Fibroblast of skin of right quadriceps (primary cell): ENCODE measurements at places on chromosomes 13 and 19.
A peak's percentile ranks its signal among the peaks of the same experiment; 100 is the strongest.

DNA sequence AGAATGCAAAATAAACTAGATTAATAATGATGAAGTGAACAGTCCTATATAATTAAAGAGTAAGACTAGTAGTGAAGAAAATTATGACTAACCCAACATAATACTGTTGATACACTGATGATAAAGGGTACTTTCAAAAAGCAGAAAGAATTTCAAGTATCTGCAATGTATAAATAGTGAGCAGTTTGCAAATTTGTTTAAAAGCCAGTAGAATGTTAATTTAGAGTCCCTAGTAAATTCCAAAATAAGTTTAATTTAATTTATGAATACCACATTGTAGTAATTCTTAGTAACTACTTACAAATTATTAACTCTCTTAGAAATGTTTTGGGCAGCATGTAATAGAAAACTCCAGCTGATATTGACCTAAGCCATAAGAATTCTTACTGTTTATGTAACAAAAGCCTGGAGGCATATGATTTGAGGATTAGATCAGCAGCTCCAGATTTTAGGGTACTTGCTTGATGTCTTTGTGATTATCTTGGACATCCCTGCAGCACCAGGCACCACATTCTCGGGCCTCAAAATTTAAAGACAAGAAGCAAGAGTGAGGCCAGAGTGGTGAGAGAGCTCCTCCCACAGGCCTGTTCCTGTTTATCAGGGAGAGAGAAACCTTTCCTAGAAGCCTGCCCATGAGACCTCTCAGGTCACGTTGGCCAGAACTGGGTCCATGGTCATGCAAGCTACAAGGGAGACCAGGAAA lies 67.6 kb upstream of the TDRD3 start:
- DNase-seq = peak; percentile 22

DNA sequence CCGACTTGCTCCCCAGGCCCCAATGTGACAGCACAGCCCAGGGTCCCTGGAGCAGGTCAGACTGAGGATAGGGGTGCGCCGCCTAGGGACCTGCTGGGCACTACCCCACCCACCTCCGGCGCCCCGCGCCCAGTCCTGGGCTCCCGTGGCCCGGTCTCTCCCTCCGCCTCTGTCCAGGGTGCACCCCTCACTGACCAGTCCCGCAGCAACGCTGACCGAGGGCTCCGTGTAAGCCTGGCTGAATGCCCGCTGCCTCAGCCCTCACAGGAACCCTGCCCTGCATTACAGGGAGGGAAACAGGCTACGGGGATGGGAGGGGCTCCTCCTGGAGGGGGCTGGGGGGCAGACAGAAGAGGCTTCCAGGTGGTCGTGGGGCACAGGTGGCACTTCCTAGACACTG lies 31.7 kb downstream of the GPX4 start:
- no peak for DNase-seq

DNA sequence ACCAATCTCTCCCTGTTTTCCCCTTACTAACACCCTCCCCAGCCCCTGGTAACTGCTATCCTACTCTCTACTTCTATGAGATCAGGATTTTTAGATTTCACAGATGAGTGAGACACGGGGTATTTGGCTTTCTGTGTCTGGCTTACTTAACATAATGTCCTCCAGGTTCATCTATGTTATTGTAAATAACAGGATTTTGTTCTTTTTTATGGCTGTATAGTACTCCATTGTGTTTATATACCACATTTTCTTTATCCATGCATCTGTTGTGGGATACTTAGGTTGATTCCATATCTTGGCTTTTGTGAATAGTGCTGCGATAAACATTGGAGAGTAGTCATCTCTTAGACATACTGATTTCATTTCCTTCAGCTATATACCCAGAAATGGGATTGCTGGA lies 28.5 kb upstream of the ATP11A start:
- DNase-seq = no peak

DNA sequence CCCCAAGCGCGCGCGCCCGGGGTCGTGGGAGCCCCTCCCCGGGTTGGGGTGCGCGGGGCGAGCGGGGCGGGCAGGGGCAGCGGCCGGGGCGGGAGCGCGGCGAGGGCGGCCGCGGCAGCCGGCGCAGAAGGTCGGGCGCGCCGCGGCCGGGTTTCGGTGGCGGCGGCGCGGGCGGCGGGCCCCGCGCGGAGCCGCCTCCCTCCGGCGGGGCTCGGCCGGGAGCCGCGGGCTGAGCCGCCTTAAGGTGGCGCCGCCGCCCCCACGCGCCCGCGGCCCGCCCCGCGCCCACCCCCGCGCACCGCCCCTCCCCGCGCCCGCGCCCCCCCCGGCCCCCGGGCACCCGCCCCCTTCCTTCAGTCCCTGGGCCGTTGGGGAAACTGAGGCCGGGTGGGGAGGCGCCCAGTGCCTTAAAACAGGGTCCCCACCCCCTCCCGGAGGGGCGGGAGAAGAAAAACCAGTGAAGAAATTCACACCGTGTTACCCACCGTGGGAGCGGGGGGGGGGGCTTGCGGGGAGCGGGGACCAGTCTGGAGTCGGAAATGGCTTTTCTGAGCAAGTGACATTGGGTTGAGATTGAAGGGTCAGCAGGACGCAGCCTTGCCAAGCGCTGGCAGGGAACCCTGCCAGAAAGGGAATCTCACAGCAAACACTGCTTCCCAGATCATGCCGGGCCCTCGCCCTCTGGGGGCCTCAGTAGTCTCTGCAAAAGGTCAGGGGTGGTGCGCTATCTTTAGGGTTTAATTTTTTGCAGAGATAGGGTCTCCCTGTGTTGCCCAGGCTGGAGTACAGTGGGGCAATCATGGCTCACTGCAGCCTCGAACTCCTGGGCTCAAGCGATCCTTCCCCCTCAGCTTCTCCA lies at the start of gene TLE2:
TSS of gene TLE2 (minus strand) at position 216 of the 859 bp plus-strand sequence. CDS start 376 bp downstream, outside the sequence.
- DNase-seq = no peak

- no peak for DNase-seq
Observed at GRCh38 chr13:59342400-59342799, 821.3 kb downstream of the DIAPH3 start.

- DNase-seq = peak; percentile 23
Observed at GRCh38 chr19:41882568-41883462, at the start of gene ARHGEF1. Gene ARHGEF1, plus strand, starts transcription at chr19:41883184. Its CDS starts 4,899 bp downstream, at chr19:41888083.

- DNase-seq = peak; percentile 89
Observed at GRCh38 chr13:113410472-113411201, 42.7 kb downstream of the ADPRHL1 start.

GRCh38 chr19:15291089-15291488 lies 41.2 kb downstream of the BRD4 start:
- peak; percentile 64 for DNase-seq

DNA sequence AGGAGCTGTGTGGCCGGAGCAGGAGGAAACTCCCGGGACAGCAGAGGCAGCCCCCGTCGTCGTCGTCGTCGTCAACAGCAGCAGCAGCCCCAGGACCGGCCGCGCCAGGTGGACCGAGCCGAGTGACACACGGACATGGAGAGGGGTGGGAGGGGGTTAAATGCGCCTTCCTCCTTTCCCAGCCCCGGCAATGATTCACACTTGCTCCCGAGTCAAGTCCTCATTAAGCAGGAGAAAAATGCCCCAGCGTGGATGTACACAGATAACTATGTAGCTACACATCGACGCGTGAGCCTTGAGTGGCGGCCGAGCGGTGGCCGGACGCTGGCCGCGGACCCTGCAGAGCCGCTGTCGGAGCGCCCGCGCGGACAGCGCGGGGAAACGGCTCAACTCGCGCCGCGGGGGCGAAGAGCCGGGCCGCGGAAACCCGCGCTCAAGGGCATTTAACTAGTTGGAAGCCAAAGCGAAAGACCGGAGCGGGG lies 645 bp downstream of the UBL3 start:
- DNase-seq = peak; percentile 69

- DNase-seq = no peak
Observed at GRCh38 chr13:23966691-23967615, 69.7 kb upstream of the C1QTNF9B start.

- DNase-seq = no peak
Observed at GRCh38 chr13:30403456-30403855, 18.8 kb upstream of the UBE2L5 start.

DNA sequence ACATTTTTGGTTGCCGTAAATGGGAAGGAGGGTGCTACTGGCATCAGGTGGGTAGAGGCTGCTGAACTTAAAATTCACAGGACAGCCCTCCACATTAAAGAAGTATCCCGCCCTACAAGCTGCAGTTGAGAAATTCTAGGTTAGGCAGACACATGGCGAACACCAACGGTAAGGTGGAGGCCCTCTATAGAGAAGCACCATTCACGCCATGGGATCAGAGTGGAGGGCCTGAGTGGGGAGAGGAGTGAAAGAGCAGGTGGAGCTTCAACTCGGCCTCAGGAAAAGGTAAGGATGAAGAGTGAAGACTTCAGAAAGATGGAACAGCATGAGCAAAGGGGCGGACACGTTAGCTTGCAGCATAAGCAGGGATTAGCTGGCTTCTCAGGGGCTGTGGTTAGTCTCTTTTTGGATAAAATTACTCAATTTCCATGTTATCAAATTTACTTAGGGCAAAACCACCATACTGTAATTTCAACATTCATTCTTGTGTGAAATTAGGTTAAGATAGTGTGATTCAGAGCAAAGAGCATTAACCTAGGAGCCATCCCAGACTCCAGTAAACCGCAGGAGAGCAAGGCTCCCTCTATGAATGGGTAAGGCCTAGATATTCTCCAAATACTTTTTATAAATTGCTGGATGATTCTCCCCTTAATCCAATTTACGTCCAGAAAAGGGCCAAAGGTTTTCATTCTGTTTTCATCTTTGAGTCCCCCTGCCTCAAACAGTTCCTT lies 1.2 kb downstream of the EEF1AKMT1 start:
- peak; percentile 3 for DNase-seq

GRCh38 chr13:95707035-95707434 lies 30.1 kb downstream of the DNAJC3 start:
- no peak for DNase-seq

GRCh38 chr19:44734357-44734756 lies 14.2 kb upstream of the BCL3 start:
- no peak for DNase-seq

- DNase-seq = no peak
Observed at GRCh38 chr13:99376132-99376531, 68.9 kb upstream of the GPR183 start.

- no peak for DNase-seq
Observed at GRCh38 chr13:50370303-50370950, 355.2 kb downstream of the KCNRG start.

DNA sequence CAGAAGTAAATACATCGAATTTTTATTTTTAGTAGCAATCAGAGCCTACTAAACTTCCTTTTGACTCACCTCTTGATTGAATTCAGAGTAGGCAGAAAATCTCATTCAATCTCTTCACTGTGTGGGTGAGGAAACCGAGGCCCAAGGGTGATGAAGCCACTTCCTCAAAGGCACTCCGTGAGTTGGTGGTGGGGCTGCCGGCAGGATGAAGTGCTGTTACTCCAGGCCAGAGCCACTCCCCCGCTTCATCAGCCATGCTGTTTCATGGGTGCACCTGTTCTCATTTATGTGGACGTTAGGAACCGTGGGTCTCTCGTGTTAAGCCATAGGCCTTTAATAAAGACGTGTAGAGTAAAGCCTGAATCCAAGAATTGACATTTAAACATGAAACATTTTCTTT lies 13.2 kb downstream of the ING1 start:
- no peak for DNase-seq
